ENCODE measurements at places on chromosomes 13 and 19.

DNA sequence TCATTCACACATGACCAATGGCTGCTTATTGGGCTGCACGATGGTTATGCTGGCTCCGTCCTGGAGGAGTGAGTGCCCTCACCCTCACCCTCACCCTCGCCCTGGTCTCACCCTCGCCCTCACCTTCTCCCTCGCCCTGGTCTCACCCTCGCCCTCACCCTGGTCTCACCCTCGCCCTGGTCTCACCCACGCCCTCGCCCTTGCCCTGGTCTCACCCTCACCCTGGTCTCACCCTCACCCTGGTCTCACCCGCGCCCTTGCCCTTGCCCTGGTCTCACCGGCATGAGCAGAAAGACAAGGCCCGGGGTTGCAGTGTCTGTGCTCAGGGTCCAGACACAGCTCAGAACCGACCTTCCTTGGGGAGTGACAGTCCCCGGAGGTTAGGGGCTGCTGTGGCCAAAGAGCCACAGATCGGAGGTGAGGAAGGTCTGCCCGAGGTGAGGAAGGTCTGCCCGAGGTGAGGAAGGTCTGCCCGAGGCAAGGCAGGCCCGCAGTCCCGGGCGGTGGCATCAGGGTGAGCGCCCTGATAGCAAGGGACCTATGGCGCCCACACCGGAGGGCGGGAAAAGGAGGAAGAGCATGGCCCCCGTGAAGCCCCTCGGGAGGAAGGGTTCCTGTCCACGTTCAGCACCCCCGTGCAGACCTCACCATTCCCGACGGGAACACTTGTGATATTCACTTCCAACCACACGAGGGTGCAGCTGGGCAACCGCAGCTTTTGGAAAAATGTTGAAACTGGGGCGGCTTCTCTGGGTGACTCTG, 65.6 kb downstream of the MCF2L start:
- no peak for DNase-seq

GRCh38 chr13:58343076-58343475, 711.5 kb downstream of the PCDH17 start:
- no peak for DNase-seq

DNA sequence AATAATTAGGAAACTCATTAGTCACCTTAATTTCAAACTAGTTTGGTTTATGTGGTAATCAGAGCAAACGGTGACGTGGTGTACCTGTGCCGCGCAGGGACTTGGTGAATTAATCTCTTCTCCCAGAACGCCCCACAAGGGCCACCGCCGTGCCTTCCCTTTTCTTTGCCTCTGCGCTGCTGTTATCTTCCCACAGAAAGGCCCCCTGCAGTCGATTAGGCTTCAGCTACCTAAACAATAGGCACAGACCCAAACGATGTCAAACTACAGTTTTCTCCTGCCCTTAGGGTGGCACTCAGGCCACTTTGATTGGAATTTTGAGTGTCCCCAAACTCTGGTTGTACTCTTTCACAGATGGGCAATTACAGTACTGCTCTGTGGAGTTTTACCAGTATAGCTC, 115.5 kb downstream of the GGACT start:
- DNase-seq = no peak

- DNase-seq = no peak
Measured at GRCh38 chr13:79393564-79394249, 12.3 kb downstream of the RBM26 start.

GRCh38 chr19:52170304-52170703, 1.1 kb downstream of the ZNF836 start:
- DNase-seq = no peak

GRCh38 chr13:100290165-100290801, 201.4 kb downstream of the PCCA start:
- DNase-seq = no peak

DNA sequence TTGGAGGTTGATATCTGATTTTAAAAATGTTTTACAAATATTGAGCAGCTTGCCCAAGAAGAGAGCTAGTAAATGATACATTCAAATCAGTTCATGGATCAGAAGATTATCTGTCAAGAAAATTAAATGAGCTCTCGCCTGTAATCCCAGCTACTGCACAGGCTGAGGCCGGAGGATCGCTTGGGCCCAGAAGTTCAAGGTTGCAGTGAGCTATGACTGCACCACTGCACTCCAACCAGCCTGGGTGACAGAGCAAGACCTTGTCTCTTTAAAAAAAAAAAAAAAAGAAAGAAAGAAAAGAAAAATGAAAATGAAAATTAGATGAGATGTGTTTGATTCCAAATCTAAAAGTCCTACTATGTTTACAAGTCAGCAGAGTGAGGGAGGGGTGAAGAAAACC, 2.4 kb downstream of the SPART start:
- DNase-seq = no peak

GRCh38 chr19:39951686-39952085, 17.3 kb upstream of the FCGBP start:
- no peak for DNase-seq

DNA sequence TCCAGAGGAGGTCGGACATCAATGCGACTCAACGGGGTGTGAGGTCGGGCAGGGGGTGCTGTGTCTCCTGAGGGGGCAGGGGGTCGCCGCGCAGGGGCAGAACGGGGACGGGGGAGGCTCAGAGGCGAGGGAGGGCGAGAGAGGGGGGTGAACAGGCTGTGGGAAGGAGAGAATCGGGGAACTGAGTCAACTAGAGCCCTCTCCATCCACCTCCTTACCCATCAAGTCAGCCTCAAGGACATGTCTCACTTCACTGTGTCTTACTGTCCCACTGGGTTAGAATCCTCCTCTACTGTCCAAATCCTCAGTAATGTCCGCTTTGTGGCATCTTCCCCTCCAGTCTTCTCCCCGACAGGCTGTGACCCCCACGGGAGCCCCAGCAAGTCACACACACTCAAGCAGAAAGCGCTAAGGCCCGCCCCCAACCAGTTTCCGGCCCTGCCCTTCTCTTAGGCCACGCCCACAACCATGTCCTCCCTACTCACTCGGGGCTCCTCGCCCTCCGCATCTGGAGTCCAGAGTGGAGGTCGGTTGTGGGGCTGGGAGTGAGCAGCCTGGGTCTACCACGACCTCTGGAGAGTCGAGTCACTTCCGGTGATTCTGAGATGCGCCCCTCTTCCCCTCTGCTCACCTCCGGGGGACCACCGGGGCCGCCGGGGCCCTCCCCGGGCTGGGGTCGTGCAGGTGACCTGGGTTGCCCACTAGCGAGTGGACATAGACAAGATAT, 9.3 kb downstream of the PLEKHA4 start:
- DNase-seq = no peak

GRCh38 chr13:25181597-25181996, 9.5 kb upstream of the AMER2 start:
- DNase-seq = no peak

- no peak for DNase-seq
Measured at GRCh38 chr19:51003316-51003715, 1.9 kb upstream of the KLK8 start.

DNA sequence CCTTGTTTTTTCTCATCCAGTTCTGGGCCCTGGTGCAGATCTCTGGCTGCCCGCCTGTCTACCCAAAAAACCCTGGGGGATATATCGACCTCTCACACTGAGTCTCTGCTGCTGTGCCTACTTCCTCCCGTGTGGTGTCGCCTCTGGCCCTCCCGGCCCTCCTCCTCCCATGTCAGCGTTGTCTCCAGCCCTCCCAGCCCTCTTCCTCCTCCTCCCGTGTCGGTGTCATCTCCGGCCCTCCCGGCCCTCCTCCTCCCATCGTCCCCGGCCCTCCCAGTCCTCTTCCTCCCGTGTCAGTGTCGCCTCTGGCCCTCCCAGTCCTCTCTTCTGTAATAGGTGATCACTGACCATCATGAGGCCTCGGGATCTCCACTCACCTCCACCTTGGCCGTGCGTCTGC, 81.8 kb downstream of the GPR12 start:
- DNase-seq = no peak

GRCh38 chr19:18220632-18221275, 5.5 kb downstream of the PDE4C start:
- DNase-seq = no peak

DNA sequence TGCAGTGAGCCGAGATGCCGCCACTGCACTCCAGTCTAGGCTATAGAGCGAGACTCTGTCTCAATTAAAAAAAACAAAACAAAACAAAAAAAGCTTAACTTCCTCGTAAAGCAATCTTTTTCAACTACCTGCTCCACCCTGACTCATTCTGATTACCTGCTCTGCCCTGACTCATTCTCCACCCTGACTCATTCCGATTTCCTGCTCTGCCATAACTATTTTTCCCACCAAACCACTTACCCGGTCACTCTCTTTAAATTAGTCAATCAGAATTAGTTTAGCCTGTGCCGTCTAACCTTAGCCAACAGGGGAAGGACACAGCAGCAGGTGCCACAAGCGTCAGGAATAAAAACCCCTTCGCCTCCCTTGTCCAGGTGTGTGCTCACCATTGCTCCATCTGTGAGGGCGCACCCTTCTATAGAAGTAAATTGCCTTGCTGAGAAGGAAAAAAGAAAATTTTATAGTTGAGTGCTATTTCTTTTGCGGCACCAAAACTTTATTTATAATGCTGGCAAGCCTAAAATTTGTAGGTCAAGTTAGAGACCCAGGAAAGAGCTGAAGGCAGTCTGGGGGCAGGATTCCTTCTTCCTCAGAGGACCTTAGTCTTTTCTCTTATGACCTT, 1.7 kb upstream of the IFT88 start:
- DNase-seq = no peak

DNA sequence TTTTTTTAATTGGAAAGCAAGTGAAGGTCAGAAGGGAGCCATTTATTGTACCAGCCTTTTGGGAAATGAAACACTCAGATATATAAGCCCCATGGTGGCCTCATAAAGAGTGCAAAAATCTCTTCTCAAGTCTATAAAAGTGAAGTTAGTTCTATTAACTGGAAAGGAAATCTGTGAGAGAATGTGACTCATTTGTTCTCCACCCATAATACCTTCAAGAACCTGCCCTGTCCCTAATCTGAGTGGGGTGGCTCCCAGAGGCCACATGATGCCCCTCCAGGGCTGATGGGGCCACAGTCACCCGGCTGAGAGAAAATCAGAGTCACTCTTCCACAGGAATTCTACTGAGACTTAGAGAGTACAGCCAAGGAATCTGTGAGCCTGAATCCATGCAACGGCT, 65.8 kb upstream of the SERP2 start:
- no peak for DNase-seq

DNA sequence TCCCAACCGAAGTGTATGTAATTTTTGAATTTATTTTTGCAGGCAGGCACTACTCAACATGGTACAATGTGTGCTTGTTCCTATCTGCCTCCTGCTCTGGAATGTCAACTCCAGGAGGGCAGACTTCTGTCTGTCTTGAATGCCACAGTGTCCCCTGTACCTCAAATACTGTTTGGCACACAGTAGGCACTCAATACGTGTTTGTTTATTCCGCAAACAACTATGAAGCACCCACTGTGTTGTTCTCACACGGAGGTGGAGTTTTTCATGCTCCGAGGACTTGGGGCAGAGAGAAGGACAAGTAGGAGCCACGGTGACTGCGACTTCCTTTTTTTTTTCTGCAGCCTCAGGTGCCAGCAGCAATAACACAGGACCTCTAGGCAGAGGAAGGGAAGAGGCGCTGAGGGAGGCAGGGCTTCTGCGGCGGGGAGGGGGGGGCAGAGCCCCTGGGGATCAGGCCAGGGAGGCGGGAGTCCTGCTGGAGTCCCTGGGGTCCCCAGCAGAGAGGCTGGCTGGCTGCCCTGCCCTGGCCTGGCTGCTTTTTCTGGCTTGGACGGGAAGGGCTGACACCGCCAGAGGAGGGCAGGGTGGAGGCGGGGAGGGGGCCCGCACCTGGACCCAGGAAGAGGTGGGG, 29.3 kb upstream of the TNFAIP8L1 start:
- DNase-seq = no peak

DNA sequence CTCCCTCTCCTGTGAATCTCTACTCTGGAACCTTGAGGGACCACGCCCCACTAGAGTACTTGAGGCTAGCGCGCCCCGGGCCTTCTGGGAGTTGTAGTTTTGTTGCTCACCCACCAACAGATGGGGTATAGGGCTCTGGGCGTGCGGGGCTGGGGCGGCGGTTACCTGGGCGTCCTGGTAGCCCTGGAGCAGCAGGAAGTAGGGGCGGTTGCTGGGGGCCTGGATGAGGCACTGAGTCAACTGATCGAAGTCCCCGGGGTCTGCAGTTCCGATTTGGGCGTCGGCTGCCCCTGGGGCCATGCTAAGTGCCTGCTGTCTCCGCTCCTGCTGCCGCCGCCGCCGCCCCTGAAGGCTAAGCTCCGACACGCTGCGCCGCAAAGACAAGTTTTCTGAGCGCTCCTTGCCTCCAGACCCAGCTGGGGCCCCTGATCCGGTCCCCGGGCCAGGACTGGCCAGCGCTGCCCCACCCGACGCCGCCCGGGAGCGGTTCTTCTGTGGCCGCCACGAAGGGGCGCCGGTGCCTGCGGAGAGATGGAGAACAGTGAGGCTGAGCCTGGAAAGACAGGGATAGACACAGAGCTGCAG, 5.3 kb downstream of the RASIP1 start:
- DNase-seq = no peak

- no peak for DNase-seq
Measured at GRCh38 chr19:35030257-35031071, at the start of gene SCN1B. TSS of gene SCN1B (plus strand) at chr19:35030470. CDS start at chr19:35030821, 351 bp downstream.

- DNase-seq = no peak
Measured at GRCh38 chr13:88144580-88144979, 473.4 kb downstream of the SLITRK5 start.
